Left renal cortex interstitium (tissue), 4 donors: ENCODE measurements at places on chromosomes 4 and X. TPM values are rescaled to one million over a fixed set of nuclear protein-coding genes. Genes with fewer than 3 reads are reported as not detected.

MFAP3L gene
- polyA plus RNA-seq: 21.2 TPM

VSIG4 gene
- 6.4 TPM for polyA plus RNA-seq

CITED1 gene
- polyA plus RNA-seq: 10.6 TPM

SSX3 gene
- polyA plus RNA-seq: not detected

ITIH6 gene
- polyA plus RNA-seq: 0.08 TPM

RS1 gene
- polyA plus RNA-seq: 0.04 TPM

TRAM1L1 gene
- 21.9 TPM for polyA plus RNA-seq

HELT gene
- polyA plus RNA-seq: not detected

CLDN2 gene
- 64.7 TPM for polyA plus RNA-seq

BGN gene
- 195 TPM for polyA plus RNA-seq

CLDN22 gene
- 0.68 TPM for polyA plus RNA-seq

TAF7L gene
- polyA plus RNA-seq: 0.28 TPM

ZCCHC18 gene
- 6.3 TPM for polyA plus RNA-seq

NHSL2 gene
- 8.3 TPM for polyA plus RNA-seq

MAOB gene
- polyA plus RNA-seq: 42.6 TPM

SH3D19 gene
- 34.8 TPM for polyA plus RNA-seq

PTTG2 gene
- polyA plus RNA-seq: 0.21 TPM

GPC4 gene
- polyA plus RNA-seq: 18.9 TPM

GAGE12J gene
- not detected for polyA plus RNA-seq

AMBN gene
- 0.87 TPM for polyA plus RNA-seq

CSAG2 gene
- polyA plus RNA-seq: not detected

SYP gene
- polyA plus RNA-seq: 2.1 TPM

TLR3 gene
- polyA plus RNA-seq: 11.4 TPM

FAM47E gene
- 6.0 TPM for polyA plus RNA-seq

CDKL2 gene
- 11.8 TPM for polyA plus RNA-seq

N4BP2 gene
- 27.8 TPM for polyA plus RNA-seq

SLC9A7 gene
- 5.5 TPM for polyA plus RNA-seq

GAGE2A gene
- polyA plus RNA-seq: not detected

PPARGC1A gene
- polyA plus RNA-seq: 30.8 TPM

MND1 gene
- polyA plus RNA-seq: 14.7 TPM

SPANXA1 gene
- polyA plus RNA-seq: not detected
